ENCODE measurements at places on chromosomes 5 and 9. TPM values are rescaled to one million over a fixed set of nuclear protein-coding genes. Genes with fewer than 3 reads are reported as not detected.

DNA sequence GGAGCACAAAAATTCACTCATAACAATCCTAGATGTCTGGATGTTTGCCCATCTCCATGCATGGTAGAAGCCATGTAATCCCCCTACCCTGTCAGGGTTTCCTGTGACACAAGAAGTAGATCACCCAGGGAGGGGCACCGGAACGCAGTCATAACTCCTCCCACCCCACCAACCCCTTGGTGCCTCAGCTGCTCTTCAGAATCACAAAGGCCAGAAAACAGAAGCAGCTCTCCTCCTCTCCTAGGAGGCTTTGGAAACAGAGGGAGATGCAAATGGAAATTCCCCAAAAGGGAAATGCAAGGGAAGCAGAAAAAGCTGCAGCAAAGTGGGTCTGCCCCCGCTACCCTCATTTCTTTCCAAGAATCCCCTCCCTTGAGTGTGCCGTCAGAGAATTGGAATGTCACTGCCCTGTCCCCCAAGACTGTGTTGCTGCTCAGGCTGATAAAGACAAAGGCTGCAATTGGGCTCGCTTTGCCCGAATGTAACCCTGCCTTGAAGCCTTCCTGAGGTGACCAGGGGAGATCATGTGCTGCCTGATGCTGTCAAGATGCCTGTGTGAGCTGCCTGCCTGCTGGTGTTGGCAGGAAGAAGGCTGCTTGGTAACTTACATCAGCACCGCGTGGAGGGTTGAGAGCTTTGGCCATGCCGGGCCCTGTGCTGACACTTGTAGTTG, 65.5 kb upstream of the ABCA1 start:
- H3K36me3 ChIP-seq, result no peaks in the 10 kb centered on the region
- peak overlapping the region; percentile 80 for H3K4me3 ChIP-seq
- DNase-seq, result peak; percentile 76

GRCh38 chr9:118954857-118955256, 414.4 kb downstream of the BRINP1 start:
- peaks cover 3% of the 10 kb centered on the region for H3K4me1 ChIP-seq
- H3K4me3 ChIP-seq, result no peak overlapping the region
- no peaks in the 10 kb centered on the region for H3K36me3 ChIP-seq

DNA sequence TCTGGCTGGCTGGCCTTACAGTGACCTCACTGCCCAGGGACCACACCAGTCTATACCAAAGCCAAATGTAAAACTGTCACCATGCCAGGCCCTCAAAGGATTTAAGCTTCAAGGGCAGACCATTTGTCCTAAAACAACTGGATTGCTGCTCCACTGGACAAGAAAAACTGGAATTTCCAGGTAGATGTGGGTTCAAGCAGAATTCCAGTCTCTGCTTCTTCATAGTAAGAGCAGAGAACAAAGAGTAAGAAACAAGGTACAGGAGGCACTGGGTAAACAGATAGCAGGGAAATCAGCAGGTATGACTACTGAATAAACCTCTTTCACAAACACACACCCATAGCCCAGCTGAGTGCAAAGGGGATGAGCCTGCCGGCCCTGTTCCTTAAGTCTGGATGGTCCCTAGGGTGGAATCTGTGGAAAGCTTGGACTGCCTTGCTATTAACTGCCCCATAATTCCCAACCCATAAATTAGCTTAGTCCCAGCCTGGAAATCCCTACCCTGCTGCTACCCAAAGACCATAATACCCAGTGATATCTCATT, 5.5 kb downstream of the B4GALT1 start:
- H3K36me3 ChIP-seq, result no peaks in the 10 kb centered on the region
- H3K4me3 ChIP-seq, result no peak overlapping the region
- no peak overlapping the region for H3K27ac ChIP-seq
- H3K4me1 ChIP-seq, result peaks cover 53% of the 10 kb centered on the region
- H3K27me3 ChIP-seq, result peaks cover 7% of the 10 kb centered on the region

GRCh38 chr5:5584751-5585150, 162.3 kb downstream of the ICE1 start:
- no peak overlapping the region for H3K27ac ChIP-seq
- no peak overlapping the region for H3K4me3 ChIP-seq
- H3K4me1 ChIP-seq, result no peaks in the 10 kb centered on the region
- DNase-seq, result no peak
- H3K36me3 ChIP-seq, result peaks cover 19% of the 10 kb centered on the region

- peaks cover 20% of the 10 kb centered on the region for H3K4me1 ChIP-seq
- H3K27ac ChIP-seq, result no peak overlapping the region
- DNase-seq, result no peak
- no peaks in the 10 kb centered on the region for H3K36me3 ChIP-seq
- H3K27me3 ChIP-seq, result no peaks in the 10 kb centered on the region
- no peak overlapping the region for H3K4me3 ChIP-seq
These were observed 53.8 kb downstream of the MFAP3 start for GRCh38 chr5:154092356-154093141.

GRCh38 chr5:71986101-71986500, 121.2 kb upstream of the MAP1B start:
- H3K4me1 ChIP-seq, result no peaks in the 10 kb centered on the region
- H3K27me3 ChIP-seq, result no peaks in the 10 kb centered on the region
- H3K27ac ChIP-seq, result no peak overlapping the region
- no peak for DNase-seq
- 0 out of 2 replicates have a peak, but pooled peaks cover 9% of the 10 kb centered on the region for H3K36me3 ChIP-seq

GRCh38 chr9:112434487-112434886, 52.1 kb upstream of the KIAA1958 start:
- H3K4me3 ChIP-seq, result no peak overlapping the region
- H3K27me3 ChIP-seq, result no peaks in the 10 kb centered on the region
- no peaks in the 10 kb centered on the region for H3K4me1 ChIP-seq
- DNase-seq, result no peak

GRCh38 chr9:37329576-37329975, 92.9 kb upstream of the GRHPR start:
- no peak overlapping the region for H3K27ac ChIP-seq
- H3K4me1 ChIP-seq, result peaks cover 2% of the 10 kb centered on the region
- H3K36me3 ChIP-seq, result no peaks in the 10 kb centered on the region
- no peak for DNase-seq

- no peak overlapping the region for H3K4me3 ChIP-seq
- peaks cover 7% of the 10 kb centered on the region for H3K4me1 ChIP-seq
These were observed 190.1 kb downstream of the PARP8 start for GRCh38 chr5:50856401-50857119.

The LCN10 gene
- 2.4 TPM for total RNA-seq

The SPATA31A6 gene
- total RNA-seq, result not detected

The TMEM252 gene
- total RNA-seq, result not detected

The HTR4 gene
- not detected for total RNA-seq

Measured in WTC11 (cell line).